ENCODE measurements at places on chromosomes 1 and 21.

DNA sequence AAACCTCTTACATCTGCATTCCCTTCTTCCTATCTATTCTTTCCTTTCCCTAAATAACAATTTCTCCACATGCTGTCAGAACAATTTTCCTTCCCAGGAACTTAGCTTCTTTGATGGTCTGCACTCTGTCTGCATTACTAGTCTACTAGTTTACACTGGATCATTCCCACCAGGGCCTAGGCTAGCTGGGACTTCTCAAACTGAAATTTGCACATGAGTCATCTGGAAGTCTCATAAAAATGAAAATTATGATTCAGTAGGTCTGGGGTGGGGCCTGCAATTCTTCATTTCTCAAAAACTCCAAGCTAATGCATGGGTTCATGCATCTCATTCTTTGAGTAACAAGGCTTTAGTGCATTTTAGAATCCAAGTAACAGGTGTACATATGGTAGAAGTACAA is 74.2 kb downstream of the GABPA start:
- DNase-seq, result no peak

- no peak for DNase-seq
These were observed 71.1 kb upstream of the FGGY start for GRCh38 chr1:59225594-59226316.

- no peak for DNase-seq
These were observed 11.9 kb downstream of the RPS6KA1 start for GRCh38 chr1:26541431-26541815.

GRCh38 chr1:24275510-24275909 is 43.6 kb upstream of the GRHL3 start:
- no peak for DNase-seq

GRCh38 chr1:147072482-147073432 is 99.5 kb downstream of the PRKAB2 start:
- DNase-seq, result peak; percentile 16

- no peak for DNase-seq
These were observed 2.3 kb downstream of the TMEM61 start for GRCh38 chr1:54982739-54983138.

GRCh38 chr1:7457811-7458210 is 313.3 kb upstream of the VAMP3 start:
- DNase-seq, result no peak

DNA sequence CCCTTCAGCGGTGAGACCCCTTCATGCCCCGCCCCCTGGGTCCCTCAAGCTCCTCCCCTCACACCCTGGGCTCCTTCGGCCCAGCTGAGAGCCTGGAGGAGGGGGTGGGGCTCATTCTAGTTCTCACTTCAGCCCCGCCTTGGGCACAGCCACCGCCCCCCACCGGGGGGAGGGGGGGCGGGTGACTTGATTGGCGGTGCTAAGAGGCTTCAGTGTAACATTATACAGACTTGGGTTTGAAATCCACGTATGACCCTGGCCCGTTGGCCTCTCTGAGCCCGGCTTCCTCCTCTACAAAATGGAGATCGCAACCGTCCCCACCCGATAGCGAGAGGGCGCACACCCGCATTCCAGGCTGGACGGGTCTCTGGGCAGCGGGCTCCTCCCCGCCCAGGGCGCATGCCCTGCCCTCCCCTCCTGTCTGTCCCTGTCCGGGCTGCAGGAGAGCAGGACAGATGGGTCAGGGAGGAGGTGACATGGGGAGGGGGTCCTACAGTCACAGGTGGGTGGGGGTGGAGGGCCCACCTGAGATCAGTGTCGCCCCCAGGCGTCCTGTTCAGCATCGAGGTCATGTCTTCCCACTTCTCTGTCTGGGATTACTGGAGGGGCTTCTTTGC is 5.1 kb downstream of the CLCNKB start:
- DNase-seq, result peak; percentile 53

DNA sequence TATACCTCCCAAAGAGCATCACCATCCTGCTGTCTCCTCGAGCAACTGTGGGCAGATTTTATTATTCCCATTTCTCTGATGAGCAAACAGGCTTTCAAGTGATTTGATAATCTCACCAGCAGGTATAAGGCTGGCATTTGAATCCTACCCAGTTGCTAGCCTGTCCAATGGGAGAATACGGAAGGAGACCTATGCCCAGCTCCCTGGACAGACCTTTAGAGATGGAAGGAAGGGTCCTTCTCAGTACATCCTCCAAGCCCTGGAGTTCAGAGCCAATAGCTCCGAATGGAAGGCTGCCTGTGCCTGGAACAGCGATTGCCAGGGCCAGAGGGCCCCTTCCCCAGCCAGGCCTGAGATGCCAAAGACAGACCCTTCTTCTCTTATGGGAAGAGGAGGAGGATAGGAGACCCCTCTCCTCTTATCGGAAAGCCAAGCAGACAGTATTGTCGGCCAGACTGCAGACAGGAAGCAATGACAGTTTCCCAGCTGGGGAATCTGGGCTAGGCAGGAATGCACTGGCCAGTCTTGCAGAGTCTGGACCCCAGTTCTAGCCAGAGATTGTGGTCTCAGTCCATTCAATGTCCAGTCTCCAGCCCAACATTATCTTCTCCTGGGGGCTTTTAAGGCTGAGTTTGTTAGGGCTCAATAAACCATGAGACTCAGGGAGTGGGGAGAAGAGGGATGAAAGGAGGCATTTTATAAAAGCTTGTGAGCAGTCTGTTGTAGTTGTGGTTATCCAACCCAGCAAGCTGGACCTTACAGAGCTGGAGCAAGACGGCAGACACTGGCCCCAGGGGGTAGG is 2.0 kb downstream of the IFFO2 start:
- DNase-seq, result no peak

GRCh38 chr1:50968821-50969610 is 1.0 kb upstream of the CDKN2C start:
- peak; percentile 55 for DNase-seq

GRCh38 chr1:156421062-156421938 is 52.3 kb downstream of the RHBG start:
- DNase-seq, result peak; percentile 83

- no peak for DNase-seq
These were observed 48.2 kb upstream of the ADARB1 start for GRCh38 chr21:45026066-45026745.

DNA sequence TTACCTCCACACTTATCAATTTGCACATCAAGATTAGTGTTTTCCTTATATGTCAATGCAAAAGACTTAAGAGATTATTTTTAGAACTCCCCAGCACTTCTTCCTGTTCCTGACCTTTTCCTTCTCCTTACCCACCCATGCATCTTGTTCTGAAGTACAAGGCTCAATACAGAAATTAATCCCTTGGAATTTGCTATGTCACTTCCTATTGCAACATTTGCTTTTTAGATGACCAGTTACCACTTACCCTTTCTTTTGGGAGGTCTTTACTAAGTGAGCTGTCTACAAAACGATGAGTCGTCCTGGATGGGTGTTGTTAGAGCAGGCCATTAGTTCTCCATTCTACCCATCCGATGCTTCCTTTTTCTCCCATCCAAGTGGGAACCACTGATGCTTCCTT is 221.2 kb downstream of the FMN2 start:
- no peak for DNase-seq

DNA sequence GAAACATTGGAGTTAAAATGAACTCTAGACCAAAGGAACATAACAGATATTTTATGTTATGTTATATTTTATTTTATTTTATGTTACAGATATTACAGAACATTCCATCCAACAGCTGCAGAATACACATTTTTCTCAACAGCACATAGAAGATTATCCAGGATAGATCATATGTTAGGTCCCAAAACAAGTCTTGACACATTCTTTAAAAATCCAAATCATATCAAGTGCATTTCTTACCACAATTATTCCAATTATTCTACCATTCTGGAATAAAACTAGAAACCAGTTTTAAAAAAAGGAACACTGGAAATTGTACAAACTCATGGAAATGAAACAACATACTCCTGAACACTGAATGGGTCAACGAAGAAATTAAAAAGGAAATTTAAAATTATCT is 30.9 kb upstream of the PIGK start:
- no peak for DNase-seq

DNA sequence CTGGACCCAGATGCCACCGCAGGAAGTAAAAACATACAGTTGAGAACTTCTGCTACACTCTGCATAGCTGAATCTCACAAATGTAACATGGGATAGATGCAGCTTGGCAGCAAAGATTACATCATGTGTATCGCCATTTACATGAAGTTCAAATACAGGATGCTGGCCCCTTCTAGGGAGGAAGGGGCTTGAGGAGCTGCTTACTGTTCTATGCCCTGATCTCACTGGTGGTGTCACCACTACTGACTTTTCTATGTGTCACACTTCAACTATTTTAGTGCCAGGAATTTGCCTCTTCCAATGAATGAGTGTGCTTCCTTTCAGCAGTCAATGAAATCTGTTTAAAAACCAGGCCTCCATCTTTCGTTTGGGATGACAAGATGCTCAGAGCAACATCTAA is 31.1 kb downstream of the MRAP start:
- DNase-seq, result no peak

- DNase-seq, result no peak
These were observed 59.7 kb upstream of the TIAM1 start for GRCh38 chr21:31403596-31404333.

DNA sequence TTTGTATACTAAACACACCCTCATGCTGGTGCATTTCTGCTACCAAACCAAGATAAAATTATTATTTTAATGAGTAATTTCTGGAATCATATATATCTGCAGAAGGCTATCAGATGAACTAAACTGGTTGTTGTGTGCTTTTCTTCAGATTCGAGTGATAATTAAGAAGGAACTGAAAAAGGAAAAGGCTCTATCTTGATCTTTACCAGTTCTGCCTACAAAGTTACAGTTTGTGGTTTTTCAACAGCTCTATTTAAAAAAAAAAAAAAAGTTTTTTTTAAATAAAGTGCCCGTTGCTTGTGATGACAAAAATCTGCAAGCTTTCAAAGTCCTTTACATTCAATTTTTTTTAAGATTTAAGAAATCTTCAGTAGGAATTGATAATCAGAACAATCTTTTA is 13.6 kb downstream of the DENND1B start:
- no peak for DNase-seq

GRCh38 chr21:14542638-14543037 is 3.5 kb downstream of the SAMSN1 start:
- no peak for DNase-seq

DNA sequence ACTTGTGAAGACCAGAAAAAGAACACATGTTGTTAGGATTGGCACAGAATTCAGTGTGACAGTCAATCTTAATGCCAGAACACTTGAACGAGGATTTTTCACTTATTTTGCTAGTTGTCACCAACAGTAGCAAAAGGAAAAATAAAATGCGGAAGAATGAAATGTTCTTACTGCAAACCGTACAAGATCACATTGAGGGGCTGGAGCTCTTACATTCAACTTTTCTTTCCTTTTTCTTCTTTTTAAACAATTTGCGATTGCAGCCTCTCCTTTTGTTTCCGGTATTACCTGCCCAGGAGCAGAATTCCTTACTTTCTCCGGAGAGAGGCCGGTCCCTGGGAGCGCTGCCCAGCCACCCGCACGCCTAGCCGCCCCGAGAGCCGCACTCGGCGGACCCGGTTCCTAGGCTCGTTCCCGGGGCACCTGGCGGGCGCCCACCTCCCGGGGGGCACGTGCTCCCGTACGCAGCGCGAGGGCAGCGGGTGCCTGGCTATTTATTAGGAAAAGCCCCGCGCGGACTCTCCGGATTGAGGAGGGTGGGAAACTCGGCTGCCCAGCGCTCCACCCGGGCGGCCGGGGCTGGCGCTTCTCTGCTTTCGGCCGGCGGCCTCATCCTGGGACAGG is 1.2 kb upstream of the CAMTA1 start:
- DNase-seq, result peak; percentile 19

DNA sequence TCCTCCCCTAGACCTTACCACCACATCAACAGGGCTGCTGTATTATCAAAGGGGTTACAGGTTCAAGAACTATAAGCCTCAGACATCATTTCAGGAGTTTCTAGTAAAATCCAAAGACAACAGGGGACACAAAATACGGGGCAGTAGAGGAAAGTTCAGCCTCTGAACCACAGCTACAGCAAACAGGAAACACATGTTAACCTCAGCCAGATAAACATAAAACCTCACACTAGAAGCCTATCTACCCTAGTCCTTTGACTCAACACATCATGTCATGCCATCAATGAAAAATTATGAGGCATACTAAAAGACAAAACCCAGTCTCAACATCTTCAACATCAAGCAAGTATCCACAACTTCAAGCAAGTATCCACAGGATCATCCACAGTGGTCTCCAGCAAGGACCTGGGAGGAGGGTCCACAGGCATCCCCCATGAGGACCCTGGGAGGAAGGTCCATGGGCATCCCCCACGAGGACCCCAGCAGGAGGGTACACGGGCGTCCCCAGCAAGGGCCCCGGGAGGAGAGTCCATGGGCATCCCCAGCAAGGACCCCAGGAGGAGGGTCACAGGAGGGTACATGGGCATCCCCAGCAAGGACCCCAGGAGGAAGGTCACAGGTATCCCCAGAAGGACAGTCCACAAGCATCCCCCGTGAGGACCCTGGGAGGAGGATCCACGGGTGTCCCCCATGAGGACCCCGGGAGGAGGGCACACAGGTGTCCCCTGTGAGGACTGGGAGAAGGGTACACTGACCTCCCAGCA is 440.0 kb downstream of the MATN1 start:
- DNase-seq, result no peak
